ENCODE measurements at places on chromosomes 13 and 19.

DNA sequence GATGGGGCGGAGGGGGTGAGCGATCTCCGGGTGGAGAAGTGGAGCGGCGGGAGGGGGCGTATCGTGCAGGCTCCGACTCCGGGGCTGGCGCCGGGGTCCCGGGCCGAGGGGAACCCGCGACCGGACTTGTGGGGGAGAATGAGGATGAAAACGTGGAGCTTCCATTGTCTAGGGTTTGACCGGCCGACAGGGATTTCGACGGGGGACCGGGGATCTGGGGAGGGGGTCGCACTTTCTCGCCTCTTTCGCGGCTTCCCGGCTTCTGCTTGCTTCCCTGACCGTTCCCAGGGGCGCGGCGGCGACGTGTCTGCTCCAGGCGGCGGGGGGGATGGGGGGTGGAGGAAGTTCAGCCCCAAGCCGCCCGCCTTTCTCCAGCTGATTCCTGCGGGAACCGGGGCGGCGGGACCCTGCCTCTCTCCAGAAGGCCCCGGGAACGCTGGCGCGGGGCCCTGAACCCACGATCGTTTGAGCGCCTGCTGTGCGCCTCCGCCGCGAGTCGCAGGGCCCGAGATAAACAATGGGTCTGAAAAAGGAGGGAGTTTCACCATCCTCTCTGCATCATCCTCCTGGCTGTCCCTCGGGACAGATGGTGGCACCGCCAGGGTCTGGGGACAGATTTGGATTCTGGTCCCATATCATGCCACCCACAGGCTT, 790 bp downstream of the TPM4 start:
- DNase-seq = peak; percentile 56

GRCh38 chr13:29474991-29475390, 120.5 kb downstream of the SLC7A1 start:
- peak; percentile 86 for DNase-seq

DNA sequence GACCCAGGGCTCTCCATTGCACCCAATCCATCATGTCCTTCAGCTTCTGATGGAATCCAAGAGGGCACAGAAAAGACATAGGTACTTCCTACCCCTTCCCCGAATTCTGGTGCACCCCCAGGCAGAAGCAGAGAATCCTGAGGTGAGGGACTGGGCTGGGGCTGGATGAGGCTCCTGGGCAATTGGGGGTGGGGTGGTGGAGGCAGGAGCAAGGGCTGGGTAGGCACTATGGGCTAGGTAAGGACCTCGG, 2.7 kb upstream of the KCNC3 start:
- DNase-seq = no peak

GRCh38 chr13:93473441-93474270, 247.0 kb downstream of the GPC6 start:
- DNase-seq = no peak

- peak; percentile 24 for DNase-seq
Observed at GRCh38 chr13:50161052-50161451, 145.8 kb downstream of the KCNRG start.

DNA sequence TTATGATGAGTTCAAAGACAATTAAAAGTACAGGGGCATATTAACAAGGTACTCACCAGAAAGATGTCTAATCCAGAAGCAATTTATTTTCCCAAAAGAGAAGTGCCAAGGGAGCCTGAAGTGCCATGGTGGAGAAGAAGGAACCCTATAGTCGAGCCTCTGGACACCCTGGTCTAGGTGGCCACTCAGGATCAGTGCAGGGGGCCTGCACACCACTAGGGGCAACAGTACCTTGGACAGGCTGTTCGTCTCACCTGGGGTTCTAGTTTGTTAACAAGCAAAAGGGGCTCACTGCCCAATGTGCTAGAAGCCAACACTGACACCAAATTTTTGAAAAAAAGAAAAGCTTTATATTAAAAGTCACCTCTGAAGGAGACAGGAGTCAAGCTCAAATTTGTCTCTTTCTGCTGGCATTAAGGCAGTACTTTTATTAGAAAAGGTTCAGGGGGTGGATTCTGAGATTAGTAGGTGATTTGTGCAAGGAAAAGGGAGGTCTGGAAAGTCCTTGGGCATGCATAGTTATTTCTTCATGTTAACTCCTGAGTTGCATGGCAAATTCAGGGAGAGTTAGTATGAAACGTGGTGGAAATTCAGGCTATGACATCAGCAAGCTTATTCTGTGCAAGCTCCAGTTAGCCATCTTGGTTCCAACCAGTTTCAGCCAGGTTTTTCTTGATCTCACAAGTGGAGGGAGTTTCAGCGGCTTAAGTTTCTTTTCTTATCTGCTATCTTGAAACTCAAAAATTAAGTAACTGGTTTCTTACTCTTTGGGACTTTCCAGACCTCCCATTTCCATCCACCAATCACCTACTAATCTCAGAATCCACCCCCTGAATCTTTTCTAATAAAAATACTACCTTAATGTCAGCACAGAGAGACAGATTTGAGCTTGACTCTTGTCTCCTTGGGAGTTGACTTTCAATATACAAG, 884 bp upstream of the CBY2 start:
- DNase-seq = no peak

DNA sequence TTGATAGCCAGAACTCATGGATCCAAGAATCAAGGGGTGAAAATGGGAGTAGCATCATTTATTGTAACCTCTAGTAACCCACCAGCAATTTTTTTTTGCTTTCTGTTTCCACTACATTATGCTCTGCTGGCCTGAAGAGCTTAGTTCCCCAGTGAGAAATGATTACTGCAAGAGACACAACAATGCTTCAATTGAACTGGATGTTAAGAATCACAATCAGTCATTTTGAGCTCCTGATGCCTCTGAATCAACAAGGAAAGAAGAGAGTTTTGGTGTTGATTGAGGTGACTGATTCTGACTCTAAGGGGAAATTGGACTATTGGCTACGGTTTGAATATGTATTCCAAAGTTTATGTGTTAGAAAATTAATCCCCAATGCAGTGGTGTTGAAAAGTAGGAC, 1084.4 kb downstream of the SLITRK1 start:
- DNase-seq = no peak

- no peak for DNase-seq
Observed at GRCh38 chr13:53569453-53569852, 540.8 kb downstream of the OLFM4 start.

DNA sequence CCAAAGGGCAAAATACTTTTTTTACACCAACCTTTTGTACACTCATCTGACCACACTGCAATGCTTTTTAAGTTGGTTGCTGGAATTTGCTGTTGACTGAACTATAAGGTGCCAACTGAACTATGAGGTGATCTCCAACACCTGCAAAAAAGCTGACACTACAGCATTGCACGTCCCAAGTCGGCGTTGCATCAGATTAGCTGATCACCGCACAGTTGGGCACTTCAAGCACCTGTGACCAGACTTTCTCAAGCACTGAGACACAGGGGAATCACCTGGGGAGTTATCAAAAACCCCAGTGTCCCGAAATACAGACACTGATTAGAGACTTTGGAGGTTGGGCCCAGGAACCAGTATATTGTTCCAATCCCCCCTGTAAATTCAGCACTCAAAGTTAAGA, 1.1 kb downstream of the NLRP11 start:
- no peak for DNase-seq

- DNase-seq = peak; percentile 63
Observed at GRCh38 chr13:40120288-40120687, 464.8 kb downstream of the COG6 start.

DNA sequence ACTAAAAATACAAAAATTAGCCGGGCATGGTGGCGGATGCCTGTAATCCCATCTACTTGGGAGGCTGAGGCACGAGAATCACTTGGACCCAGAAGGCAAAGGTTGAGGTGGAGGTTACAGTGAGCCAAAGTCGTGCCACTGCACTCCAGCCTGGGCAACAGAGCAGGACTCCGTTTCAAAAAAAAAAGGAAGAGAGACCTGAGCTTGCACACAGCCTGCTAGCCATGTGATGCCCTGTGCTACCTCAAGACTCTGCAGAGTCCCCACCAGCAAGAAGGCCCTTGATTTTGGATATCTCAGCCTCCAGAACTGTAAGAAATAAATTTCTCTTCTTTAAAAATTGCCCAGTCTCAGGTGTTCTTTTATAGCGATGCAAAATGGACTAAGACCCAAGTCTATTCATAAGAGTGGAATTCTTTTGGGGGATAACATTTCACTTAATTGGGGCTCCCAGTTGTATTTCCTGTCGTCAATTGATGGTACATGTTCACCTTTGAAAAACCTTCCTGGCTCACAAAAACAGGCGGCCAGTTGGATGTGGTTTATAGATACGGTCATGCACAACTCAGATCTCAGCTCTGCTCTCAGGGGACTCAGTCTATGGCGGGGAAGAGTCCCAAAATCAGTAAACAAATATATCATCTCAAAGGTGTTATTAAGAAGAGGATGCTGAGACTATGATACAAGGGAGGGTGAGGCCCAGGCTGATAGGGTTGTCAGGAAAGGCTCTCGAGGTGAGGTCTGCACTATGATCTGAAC, 2.4 kb upstream of the CHERP start:
- DNase-seq = no peak

DNA sequence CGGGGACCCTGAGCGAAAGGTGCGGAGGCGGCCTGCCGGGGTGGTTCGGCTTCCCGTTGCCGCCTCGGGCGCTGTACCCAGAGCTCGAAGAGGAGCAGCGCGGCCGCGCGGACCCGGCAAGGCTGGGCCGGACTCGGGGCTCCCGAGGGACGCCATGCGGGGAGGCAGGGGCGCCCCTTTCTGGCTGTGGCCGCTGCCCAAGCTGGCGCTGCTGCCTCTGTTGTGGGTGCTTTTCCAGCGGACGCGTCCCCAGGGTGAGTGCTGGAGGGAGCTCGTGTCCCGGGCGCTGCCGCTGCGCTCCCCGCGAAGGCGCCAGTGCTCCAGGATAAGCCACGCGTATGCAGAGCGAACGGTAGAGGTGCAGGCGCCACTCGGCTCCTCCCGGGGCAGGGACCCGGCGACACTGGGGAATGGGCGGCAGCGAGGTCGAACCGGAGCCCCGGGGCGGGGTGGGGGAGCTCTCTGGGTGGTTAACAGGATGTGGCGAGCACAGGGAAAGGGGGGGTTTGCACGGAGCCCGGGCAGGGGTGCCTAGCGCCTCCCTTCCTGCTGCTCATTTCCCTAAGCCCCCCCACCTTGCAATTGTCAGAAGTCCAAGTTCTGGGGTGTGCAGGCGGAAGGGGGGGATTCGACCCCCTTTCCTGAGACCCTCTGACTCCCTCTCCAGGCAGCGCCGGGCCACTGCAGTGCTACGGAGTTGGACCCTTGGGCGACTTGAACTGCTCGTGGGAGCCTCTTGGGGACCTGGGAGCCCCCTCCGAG, at the start of gene IL27RA:
IL27RA (plus strand) TSS at position 44 of the 762 bp plus-strand sequence; CDS start at position 155, 111 bp downstream.
- peak; percentile 58 for DNase-seq

GRCh38 chr19:29940971-29941585, 961 bp upstream of the URI1 start:
- no peak for DNase-seq

DNA sequence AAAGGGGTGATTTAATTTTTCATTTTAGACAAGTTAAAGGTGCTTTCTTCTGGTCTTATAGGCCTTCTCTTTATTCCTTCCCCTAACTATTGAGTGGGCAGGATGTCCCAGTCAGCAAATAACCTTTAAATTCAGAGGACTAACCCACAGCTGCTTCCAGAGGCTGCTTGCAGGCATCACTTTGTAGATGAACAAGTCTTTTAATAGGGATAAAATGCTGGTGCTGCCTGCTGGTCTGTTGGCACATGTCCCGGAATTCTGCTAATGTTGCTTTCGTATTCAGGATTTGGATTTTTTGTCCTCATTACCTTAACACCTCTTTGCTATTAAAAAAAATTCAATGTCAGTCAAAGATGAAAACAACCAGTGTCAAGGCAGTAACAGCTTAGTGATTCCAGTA, 132.7 kb upstream of the KL start:
- peak; percentile 53 for DNase-seq

DNA sequence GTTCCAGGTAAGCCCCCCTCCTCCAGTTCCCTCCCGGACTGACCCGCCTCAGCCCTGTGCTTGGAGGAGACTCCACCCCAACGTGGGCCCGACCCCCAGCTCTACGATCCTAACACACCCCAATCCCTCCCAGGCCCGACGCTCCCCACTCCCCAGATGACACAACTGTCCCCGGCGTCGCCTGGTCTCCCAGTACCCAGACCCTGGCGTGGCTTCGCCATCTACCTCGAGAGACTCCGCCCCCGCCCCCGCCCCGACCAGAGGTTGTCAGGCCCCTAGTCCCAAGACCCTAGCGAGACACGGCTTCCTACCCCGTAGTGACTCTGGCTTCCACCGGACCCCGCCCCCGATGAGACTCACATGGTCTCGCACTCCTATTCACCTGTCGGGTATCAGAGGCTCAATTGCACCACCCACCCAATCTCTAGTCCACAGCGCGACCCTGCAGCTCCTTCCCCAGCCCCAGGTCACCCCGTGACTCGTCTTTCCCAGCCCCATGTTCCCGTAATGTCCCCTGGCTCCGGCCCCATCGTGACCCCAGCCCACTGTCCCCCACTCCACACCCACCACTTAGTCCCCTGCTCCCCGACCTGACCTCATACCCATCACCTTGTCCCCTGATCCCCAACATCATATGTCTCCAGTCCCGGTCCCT, 2.9 kb downstream of the CD37 start:
- no peak for DNase-seq

DNA sequence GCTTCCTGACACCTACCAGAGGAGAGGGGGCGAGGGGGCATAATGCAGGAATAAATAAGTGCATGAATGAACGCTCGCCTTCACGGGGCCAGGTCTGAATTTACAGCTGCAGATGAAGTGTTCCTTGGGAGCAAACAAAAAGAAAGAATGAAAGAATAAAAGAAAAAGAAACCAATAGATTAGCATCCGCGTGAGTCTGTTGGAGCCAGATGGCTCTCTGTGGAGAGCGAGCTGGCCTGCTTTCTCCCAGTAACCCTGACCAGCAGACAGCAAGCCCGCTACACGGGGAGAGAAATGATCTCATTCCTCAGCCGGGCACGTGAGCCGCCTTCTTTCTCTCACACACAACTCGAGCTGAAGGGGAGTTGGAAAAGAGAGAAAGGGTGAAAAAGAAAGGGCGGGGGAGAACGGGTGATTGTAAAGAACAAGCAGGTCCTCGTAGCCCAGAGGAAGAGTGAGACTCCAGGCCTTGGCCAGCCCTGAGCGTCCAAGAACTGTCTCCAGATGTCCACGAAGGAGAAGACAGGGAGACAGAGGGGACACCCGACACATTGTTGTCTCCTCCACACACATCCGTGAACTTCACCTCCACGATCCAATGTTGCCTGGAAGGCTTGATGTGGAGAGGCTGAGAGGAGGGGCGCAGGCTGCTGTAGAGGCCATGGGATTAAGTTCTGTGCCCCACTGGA, 81.4 kb downstream of the RNASEH2B start:
- DNase-seq = peak; percentile 58

GRCh38 chr13:27427641-27428040, 3.2 kb downstream of the GTF3A start:
- DNase-seq = no peak

DNA sequence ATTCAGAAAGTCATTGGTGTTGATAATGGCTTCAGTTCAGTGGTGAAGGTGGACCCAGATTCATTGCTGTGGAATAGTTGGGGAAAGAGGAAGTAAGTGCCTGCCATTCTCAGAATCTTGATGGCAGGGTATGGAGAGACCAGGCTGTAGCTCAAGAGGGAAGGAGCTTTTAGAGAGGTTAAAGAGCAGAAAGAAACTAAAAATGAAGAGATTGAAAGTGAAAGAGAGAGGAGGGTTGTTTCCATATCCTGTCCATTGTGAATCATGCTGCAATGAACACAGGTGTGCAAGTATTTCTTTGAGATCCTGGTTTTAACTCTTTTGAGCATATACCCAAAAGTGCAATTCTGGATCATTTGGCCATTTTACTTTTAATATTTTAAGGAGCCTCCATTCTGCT, 12.5 kb downstream of the GJB6 start:
- no peak for DNase-seq

- DNase-seq = no peak
Observed at GRCh38 chr13:33381906-33382305, 96.4 kb upstream of the STARD13 start.

Measured in EH (cell line).